ENCODE measurements at places on chromosomes 1 and 21.

GRCh38 chr1:3553166-3553939 lies 58.0 kb downstream of the MEGF6 start:
- no peak for DNase-seq

GRCh38 chr21:39705849-39706248 lies 39.1 kb upstream of the IGSF5 start:
- no peak for DNase-seq

GRCh38 chr1:81414488-81415015 lies 386.2 kb upstream of the ADGRL2 start:
- no peak for DNase-seq

DNA sequence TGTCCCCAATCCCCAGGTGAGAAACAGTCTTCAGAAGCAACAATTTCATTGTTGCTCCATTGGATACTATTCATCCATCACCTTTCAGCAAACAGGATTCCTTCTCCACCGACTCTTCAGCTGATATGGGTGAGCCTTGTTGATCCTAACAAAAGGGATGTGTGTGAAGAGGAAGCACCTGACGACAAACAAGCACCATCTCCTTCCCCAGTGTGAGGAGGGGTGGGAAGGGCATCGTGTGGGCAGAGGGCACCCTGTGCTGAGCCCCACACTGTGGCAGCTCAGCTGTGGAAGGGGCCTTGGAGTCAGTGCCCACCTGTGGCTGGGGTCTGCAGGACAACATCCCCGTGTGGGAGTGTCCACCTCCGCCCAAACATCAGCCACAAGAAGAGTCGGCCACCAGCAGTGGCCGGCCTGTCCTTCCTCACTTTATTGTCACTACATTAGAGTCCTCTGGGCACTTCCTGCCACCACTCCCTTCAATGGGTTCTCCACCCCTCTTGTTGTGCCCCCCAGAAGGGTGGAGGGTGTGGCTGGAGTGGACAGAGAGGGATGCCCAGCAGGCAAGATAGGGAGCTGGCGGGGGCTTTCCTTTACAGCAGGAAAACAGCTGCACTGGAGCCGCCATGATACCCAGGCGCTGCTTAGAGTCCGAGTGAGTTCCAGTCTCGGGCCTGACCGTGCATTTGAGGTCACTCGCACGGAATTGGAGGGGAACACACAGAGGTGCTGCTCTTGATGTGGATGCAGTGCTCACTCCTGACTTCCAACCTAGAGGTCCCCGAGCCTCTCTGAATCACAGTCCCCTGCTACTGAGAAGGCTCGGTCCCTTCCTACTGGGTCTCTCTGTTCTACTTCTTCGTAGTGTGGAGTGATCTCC lies 40.9 kb downstream of the VPS26C start:
- no peak for DNase-seq

GRCh38 chr1:232667778-232668165 lies 37.8 kb upstream of the SIPA1L2 start:
- DNase-seq: no peak

DNA sequence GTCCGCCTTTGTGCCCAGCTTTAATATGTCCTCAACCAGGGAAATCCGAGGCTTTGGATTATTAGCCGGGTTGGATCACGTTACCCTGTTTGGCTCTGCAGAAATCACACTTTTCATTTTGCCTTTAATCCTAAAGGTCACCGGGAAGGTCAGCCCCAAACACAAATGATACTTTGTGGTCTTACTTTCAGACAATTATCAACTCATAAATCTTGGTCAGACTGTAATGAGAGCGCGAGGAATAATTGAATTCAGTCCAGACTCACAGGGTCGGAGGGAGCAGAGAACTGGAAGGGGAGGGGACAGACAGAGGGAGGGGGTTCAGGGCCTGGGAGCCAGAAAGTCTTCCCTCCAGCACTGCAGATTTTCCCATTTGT lies 91.7 kb upstream of the NFIA start:
- no peak for DNase-seq
